ENCODE measurements at places on chromosomes 5 and 9.

- no peak for DNase-seq
Measured at GRCh38 chr5:33696411-33696810, 195.4 kb downstream of the ADAMTS12 start.

- DNase-seq = no peak
Measured at GRCh38 chr9:135224286-135224877, 136.9 kb downstream of the OLFM1 start.

- no peak for DNase-seq
Measured at GRCh38 chr5:6408260-6408596, 29.9 kb upstream of the MED10 start.

- DNase-seq = no peak
Measured at GRCh38 chr5:168681556-168682183, 102.5 kb upstream of the PANK3 start.

GRCh38 chr5:32462618-32463017 is 18.1 kb upstream of the ZFR start:
- DNase-seq = no peak

- DNase-seq = no peak
Measured at GRCh38 chr9:38000332-38000731, 68.7 kb downstream of the SHB start.

GRCh38 chr5:95048628-95049027 is 236.3 kb downstream of the MCTP1 start:
- DNase-seq = no peak

DNA sequence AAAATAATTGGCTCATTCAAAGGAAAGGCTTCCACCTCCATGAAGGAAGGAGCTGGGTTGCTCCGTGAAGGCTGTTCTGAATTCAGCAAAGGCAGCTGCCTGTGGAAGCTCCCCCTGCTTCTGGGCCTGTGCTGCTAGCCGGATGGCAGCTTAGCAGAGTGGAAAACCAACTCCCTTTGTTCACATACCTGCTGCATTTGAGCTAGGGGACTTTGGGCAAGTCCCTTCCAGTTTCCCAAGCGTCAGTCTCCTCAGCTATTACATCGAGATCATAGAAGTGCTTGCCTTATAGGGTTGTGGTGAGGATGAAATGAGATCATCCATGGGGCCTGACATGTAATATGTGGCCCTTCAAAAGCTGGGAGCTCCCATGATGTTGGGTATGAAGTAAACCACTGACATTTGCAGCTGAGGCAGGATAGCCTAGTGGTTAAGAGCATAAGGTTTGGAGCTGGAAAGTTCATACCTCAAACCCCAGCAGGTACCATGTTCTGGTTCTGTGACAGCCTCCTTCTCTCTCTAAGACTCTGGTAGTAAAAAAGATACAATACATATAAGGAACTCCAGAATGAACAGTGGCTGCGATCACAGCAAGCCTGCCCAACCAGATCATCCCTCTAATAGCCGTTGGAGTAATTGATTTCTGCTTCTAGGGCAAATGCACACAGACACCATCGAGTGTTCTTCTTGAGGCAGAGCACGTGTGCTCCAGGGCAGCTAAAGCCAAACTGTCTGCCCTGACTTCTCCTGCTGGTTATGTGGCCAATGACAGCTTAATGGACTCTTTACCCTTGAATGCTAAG is 11.0 kb upstream of the DENND1A start:
- DNase-seq = no peak

Measured in CD4-positive, alpha-beta T cell treated with Interleukin-2 at 100 ng/mL for 4 hours (primary cell).